ENCODE measurements at places on chromosomes 4 and X. TPM values are rescaled to one million over a fixed set of nuclear protein-coding genes. Genes with fewer than 3 reads are reported as not detected.

RRH gene
- 0.24 TPM for total RNA-seq

ZFP42 gene
- not detected for total RNA-seq

ARAP2 gene
- 295 TPM for total RNA-seq

NEXMIF gene
- total RNA-seq: 0.05 TPM

GRCh38 chr4:38030023-38030422 lies 69.8 kb downstream of the PTTG2 start:
- no peak overlapping the region for H3K27ac ChIP-seq
- peaks cover 4% of the 10 kb centered on the region for H3K4me1 ChIP-seq
- DNase-seq: no peak
- no peaks in the 10 kb centered on the region for H3K27me3 ChIP-seq
- H3K4me3 ChIP-seq: no peak overlapping the region

DNA sequence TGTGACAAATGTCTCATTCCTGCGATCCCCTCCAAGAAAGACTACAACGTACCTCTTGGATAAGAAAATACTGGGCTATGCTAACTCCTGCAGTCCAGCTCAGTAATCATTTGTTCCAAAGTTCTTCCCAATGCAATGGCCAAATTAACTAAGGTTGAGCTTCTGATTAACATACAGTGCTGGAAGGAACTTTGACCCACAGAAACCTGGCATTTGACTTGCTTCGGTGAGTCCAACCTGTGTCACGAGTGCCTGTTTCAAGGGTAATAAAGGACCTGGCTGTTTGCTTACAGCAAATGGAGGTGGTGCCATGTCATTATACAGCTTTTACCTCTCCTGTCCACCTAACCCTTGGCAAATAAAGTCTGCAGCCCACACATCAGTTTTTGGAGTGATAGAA lies 83.2 kb downstream of the RBM47 start:
- H3K4me1 ChIP-seq: peaks cover 4% of the 10 kb centered on the region
- no peak for DNase-seq
- no peak overlapping the region for H3K27ac ChIP-seq
- H3K36me3 ChIP-seq: no peaks in the 10 kb centered on the region

DNA sequence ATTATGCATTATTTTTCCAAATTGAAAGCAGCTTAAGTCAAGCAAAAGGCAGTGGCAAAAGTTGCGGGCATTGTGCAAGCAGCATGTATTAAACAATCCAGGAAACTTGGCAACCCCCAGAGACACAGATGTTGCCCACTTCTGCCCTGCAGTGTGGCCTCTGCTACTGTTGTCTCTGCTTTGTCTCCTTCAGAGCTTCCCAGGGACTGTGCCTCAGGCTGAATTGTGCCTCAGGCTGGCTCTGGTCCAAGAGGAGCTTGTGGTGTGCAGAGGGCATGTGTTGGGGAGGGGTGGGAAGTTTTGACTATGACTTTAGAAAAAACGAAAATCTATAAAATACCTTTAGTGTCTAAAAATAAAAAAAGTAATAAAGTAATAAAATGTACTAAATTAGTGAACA lies 201.4 kb downstream of the CCSER1 start:
- H3K4me3 ChIP-seq: no peak overlapping the region
- H3K27ac ChIP-seq: no peak overlapping the region
- H3K4me1 ChIP-seq: no peaks in the 10 kb centered on the region
- DNase-seq: no peak

- H3K36me3 ChIP-seq: no peaks in the 10 kb centered on the region
- DNase-seq: peak; percentile 26
- H3K27me3 ChIP-seq: no peaks in the 10 kb centered on the region
- no peak overlapping the region for H3K27ac ChIP-seq
Observed at GRCh38 chrX:74382613-74383012, 38.7 kb upstream of the SLC16A2 start.

GRCh38 chrX:38669428-38669827 lies 108.1 kb downstream of the TSPAN7 start:
- H3K4me3 ChIP-seq: no peak overlapping the region
- H3K36me3 ChIP-seq: no peaks in the 10 kb centered on the region
- DNase-seq: peak; percentile 43
- no peaks in the 10 kb centered on the region for H3K27me3 ChIP-seq
- no peak overlapping the region for H3K27ac ChIP-seq
- no peaks in the 10 kb centered on the region for H3K4me1 ChIP-seq

GRCh38 chr4:40850496-40850895 lies 100.7 kb downstream of the NSUN7 start:
- H3K4me3 ChIP-seq: no peak overlapping the region
- no peaks in the 10 kb centered on the region for H3K27me3 ChIP-seq
- H3K36me3 ChIP-seq: no peaks in the 10 kb centered on the region
- H3K27ac ChIP-seq: no peak overlapping the region
- DNase-seq: no peak
